ENCODE measurements at places on chromosomes 12 and 14.

- DNase-seq = peak; percentile 63
Measured at GRCh38 chr12:105279460-105280056, 43.6 kb upstream of the APPL2 start.

GRCh38 chr14:85873006-85873405 lies 343.1 kb downstream of the FLRT2 start:
- DNase-seq = no peak

GRCh38 chr12:81976661-81977060 lies 217.5 kb upstream of the PPFIA2 start:
- DNase-seq = no peak

DNA sequence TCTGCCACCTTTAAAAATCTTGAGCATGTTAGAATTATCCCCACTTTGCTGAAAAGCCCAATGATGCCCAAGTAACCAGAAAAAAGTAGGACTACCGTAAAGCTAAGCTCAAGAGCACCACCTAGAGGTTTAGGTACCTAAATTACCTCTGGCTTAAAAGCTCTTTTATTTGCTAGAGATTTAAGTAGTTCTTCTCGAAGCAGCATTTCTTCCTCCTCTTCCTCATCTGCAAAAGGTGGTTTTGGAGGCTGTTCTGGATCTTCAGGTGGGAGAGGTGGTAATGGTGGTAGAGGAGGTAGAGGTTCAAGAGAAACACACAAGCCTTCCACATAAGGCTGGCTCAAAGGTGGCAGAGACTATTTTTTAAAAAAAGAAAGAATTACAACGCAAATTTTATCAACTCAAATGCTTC lies 26.9 kb downstream of the ZFC3H1 start:
- peak; percentile 63 for DNase-seq

DNA sequence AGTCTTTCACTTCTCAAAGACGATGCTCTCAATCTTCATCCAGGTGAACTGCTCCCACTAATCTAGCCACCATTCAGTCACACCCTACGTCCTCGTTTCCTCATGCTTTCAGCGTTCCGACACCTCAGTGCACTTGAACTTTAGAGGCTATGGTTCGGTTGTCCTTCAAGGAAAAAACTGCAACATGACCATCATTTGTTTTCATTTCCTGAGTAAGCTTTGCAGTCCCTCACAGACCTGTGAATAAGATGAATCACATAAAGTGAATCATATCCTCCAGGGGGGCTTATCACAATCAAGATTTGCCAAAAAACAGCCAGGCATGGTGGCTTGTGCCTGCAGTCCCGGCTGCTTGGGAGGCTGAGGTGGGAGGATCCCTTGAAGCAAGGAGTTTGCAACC lies 80.2 kb downstream of the TMCC3 start:
- DNase-seq = no peak

- DNase-seq = no peak
Measured at GRCh38 chr12:76007640-76008039, 23.9 kb downstream of the PHLDA1 start.

GRCh38 chr14:102906616-102907302 lies 15.7 kb upstream of the AMN start:
- DNase-seq = no peak

GRCh38 chr12:5187136-5187535 lies 143.5 kb downstream of the KCNA5 start:
- DNase-seq = no peak

DNA sequence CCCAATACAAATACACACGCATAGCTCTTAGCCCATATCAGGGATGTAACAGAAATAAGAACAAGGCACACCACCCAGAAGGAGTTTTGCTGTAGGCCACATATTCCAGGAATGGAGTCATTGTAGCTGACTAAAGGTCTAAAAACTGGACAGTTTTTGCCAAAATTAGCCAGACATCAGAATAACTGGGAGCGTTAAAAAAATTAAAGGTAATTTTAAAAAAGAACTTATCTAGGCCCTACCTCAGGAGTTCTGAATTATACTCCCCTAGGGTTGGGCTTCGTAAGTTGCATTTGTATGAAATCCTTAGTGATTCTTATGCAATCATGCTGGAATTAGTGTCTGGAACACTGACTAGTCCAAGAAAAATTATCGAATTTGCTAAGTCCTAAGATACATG lies 987.7 kb downstream of the GALC start:
- no peak for DNase-seq

GRCh38 chr12:32134101-32134888 lies 27.6 kb downstream of the BICD1 start:
- DNase-seq = peak; percentile 44

DNA sequence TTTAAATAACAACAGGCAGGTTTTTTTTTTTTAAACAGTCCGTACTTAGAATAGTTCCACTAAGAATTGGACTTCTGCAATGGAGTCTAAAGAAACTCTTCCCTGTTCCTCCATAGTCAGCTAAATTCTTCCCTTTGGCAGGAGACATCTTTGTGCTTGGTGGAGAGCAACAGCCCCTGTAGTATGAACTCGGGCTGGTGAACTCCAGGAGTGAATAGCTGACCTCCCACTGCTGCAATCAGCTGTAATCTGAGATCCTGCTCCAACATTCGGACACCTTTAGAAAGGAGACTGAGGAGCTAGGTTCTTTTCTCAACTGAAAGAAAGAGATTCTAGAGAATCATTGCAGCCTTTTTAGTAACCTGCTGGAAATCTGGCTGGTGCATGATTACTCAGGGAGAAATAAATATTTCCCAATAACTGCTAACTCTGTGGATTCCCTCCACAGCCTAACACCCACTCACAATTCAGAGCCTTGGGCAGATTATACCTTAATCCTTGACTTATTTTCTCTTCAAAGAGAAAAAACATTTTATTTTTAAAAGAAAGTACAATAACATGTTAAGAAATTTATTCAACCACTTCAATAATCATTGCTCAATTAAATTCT lies 25.6 kb upstream of the DBX2 start:
- no peak for DNase-seq

GRCh38 chr12:53564278-53564677 lies 57.0 kb upstream of the NPFF start:
- no peak for DNase-seq

- no peak for DNase-seq
Measured at GRCh38 chr12:115320967-115321366, 637.0 kb upstream of the TBX3 start.

DNA sequence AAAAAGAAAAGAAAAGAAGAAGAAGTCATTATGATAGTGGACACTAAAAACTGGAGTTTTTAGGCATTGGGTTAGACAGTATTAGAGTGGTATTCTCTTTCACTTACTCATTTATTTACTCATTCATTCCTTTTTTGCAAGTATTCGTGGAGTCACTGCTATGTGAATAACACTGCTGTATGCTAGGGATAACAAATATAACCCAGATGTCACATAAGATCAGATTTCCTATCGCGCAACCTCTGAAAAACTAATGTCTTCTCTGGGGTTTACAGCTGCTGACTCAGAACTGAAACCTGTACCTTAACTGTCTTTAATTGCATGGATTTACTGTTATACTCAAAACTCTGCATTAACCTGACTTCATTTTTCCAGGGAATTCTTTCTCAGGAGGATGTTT lies 353.7 kb downstream of the LRIG3 start:
- DNase-seq = no peak

DNA sequence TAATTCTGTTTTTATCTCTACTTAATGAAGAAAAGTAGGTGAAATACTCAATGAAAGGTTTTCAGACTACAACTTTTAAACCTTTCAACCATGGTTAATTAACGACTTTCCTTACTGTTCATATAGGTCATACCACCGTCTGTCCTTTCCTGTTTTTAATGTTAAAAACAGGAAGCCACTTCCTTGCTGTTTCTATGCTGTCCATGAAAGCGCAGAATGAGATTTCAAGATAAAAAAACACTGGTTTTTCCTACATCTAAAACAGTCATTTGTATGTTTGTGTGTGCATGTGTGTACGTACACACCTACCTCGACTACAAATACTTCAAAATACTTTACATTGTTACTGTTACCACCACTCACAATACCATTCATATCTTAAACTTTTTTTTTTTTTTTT lies 27.3 kb downstream of the SPTLC2 start:
- no peak for DNase-seq

- DNase-seq = no peak
Measured at GRCh38 chr12:18483698-18484325, 222.5 kb downstream of the PIK3C2G start.

DNA sequence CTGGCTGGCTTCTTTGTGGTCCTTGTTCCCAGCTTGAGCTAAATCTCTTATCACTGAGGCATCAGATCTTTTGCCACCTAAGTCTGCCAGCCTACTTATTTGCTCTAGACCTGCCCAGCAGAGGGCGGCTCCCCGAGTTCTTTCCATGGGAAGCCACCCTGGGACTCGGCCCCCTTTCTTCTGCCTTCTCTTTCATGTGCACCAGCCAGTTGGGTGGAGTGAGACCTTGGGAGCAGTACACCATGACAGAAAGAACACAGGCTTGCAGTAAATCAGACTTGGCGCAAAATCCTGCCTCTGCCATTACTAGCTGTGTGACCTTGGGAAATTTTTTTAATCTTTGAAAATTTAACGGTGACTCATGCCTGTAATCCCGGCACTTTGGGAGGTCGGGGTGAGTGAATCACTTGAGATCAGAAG lies 7.4 kb downstream of the SMAGP start:
- DNase-seq = peak; percentile 45

DNA sequence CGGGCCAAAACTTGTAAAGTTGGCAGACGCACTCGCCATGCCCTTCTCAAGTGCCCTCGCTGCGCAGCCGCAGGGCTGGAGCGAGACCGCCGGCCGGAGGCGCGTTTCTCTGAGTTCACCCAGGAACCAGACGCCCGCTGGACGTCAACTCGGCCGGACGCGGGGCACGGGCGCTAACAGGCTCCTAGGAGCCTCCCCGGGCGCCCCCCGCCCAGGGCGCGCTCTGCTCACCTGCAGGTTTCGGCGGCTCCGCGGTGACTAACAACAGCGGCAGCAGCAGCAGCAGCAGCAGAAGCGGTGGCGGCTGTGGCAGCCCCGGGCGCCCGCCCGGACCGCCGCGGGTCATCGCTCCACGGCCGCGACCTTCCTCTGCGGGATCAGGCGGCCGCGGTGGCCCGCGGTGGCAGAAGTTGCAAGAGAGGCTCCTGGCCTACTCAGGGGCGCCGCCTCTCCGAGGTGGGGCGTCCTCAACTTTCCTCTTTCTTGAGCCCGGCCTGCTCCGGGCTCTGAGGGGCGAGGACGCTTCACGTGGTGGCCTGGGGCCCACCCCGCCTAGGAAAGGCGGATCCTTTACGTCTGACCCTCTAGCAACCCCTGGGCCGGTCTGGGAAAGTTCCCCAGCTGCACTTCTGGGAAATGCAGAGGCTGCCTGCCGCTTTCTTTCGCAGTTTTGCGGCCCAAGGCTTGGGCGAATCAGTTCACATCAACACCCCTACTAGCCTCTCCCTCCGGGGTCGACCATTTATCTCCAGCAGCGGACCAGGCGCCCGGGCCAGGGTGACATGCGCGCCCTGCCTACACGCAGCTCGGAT lies at the start of gene PLBD1:
Gene PLBD1 (minus strand): TSS at position 533 of the 812 bp plus-strand sequence. CDS start 187 bp downstream, at position 346.
- DNase-seq = no peak

GRCh38 chr14:52602131-52602530 lies 49.5 kb downstream of the GPR137C start:
- no peak for DNase-seq

DNA sequence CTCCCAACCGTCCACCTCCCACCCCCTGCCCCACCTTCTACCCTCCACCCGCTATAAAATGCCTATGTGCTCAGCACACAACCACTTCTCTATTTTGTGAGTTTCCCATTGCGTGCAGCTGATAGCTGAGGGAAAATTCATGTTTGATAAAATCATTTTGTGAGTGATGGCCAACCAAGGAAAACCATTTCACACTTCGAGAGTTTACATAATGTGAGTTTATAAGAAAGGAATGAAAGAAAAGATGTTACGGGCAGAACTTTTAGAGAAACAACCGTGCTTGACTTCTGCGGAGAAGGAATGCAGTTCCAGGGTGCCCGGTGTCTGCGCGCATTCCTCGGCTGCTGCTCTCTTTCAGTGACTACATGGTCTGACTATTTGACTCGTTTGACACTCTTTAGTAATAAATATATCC lies 140.9 kb downstream of the EFCAB11 start:
- no peak for DNase-seq

- DNase-seq = no peak
Measured at GRCh38 chr12:18224745-18225144, 36.6 kb upstream of the PIK3C2G start.

- DNase-seq = no peak
Measured at GRCh38 chr12:6827982-6828780, at the start of gene P3H3. Gene P3H3, plus strand, starts transcription at chr12:6828407. Its CDS starts 34 bp downstream, at chr12:6828441.

DNA sequence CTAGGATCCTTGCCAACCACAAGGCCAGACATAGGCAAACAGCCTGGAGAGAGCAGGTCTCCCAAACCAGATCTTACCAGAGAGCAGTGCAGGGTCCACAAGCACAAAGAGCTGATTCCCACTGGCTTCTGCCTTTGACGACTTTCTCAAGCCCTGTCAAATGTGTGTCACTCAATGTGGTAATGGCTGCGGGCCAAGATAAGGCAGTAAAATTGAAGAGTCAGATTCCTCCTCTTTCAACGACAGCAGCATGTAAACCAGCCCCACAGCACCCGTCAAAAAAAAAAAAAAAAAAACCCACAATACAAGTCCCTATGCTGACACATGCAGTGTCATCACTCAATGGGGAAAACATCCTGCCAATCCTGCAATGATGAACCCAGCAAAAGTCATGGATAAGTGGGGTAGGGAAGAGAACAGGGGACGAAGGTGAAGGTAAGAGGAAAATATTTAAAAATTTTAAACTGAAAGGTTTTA lies at the start of gene STON2:
Gene STON2 (minus strand): TSS at position 123 of the 477 bp plus-strand sequence. CDS start 1,942 bp downstream, outside the sequence.
- DNase-seq = no peak

DNA sequence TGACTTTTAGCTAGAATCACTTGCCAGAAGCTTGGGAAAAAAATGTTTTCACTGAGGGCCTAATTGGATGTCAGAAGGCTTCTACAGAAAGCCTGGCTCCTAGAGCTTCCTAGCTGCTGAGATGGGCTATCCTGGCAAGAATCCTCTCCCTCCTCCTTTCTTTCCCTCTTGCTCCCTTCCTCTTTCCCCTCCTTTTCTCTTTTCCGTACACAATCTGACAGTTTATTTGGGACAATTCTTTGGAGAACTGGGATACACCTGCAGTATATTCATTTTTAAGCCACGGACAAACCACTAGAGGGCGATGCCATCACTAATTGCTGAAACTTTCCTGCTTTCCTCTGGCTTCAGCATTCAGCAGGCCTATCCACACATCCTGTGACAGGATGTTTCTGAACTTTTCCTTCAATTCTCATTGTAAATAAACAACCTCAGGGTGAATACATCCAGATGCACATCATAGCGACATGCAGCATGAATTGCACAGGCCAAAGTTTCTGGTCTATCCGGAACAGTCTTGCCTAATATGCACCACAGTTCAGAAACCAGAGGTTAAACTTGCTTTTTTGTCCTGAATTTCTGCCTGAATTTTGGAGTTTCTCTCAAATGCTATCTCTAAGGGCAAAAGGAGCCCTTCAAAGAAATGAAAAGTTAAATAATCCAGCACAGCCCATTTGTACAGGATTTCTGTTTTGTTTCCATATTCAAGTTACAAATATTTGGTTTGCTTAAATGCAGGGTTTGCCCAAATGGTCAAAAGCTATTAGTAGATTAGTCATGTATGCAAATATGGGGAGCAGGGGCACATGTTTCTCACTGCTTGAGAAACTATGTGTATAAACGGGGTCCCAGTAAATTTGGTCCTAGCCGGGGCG lies 142.8 kb downstream of the PAWR start:
- no peak for DNase-seq

GRCh38 chr12:18696971-18697602 lies 40.7 kb downstream of the PLCZ1 start:
- DNase-seq = no peak

- no peak for DNase-seq
Measured at GRCh38 chr14:65486863-65487262, 74.3 kb downstream of the FUT8 start.

GRCh38 chr12:104280111-104280510 lies 23.4 kb upstream of the EID3 start:
- DNase-seq = no peak

GRCh38 chr12:129534966-129535750 lies 368.7 kb downstream of the TMEM132D start:
- no peak for DNase-seq
